ENCODE measurements at places on chromosomes 2 and 18.

DNA sequence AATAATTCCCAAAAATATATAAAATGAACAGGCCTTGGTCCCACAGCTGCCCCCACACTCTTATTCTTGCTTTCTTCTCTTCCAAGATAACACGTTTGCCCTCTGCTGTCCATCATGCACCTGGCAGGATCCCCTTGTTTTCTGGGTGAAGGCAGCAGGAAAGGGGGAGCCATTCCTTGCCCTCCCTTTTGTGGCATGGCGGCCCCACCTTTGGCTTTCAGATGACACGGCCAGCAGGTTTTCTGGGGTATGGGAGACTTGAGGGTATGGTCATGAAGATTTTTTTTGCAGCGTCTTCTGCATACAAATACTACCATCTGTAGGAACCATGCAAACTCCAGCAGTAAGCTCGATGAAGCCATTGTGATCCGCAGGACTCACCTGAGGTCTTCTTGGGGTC is 118.8 kb downstream of the MAPK4 start:
- no peak for DNase-seq

- no peak for DNase-seq
Measured at GRCh38 chr2:180048251-180048650, 41.2 kb upstream of the CWC22 start.

DNA sequence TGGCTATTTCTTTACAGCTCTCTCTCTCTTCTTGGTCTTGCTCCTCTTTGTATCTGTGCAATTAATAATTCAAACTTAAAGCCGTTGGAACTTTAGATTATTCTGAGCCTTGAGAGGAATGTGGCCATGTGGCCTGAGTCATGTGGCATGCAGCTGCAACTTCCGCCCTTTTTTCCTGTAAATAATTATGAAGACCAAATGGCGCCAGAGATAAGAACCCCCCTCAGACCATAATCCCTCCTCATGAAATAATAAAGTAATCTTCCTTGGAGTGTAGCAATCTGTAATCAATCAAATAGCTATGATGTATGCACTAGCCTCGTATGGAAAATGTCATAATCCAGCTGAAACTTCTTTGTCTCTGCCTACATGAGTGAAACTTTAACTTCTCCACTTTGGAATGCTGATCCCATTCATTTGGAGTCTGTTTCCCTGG is 13.5 kb upstream of the TWSG1 start:
- DNase-seq: no peak

DNA sequence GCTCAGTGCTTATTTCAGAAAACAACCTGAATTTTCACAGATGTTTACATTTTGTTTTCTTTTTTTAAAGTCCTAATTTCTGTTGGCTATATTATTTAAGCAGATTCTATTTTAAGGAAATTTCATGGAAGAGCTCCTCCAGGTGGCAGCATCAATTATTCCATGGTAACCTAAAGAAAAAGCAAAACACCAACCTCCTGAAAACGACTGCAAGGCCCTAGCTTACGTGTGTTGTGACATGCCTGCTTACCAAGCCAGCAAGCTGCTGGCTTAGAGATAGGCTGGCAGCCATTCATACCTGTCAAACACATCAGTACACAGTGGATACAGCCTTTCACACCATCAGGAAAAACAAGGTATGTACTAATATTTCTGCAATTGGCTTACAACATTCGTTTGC is 64.9 kb downstream of the LPIN2 start:
- DNase-seq: no peak

- no peak for DNase-seq
Measured at GRCh38 chr2:101759162-101759561, 61.7 kb downstream of the MAP4K4 start.

DNA sequence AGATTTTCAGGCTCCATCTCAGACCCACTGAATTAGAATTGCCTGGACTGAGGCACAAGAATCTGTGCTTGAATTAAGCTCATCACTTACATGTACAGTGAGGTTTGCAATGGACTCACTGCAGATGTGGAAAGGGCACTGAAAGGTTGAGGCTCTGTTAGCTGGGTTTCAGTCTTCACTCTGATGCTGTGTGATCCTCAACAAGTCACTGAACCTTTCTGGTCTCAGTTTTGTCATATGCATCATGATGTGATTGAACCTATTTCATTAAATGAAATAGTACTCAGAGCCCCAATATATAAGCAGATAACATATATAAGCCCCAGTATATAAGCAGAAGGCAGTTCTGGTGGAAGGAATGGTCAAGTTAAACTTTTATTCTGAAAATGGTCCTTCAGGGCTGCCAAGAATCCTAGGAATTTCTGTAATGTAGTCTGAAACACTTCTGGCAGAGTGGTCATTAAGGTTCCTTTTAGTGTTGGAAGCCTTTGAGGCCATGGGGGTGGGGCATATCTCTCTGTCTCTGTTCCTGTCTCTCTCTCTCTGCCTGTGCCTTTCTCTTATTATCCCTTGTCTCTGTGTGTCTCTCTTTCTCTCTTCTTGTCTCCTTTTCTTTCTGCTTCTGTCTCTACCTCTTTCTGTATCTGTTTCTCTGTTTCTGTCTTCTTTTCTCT is 110.4 kb downstream of the ADCYAP1 start:
- no peak for DNase-seq

GRCh38 chr2:9995059-9995458 is 43.6 kb downstream of the GRHL1 start:
- no peak for DNase-seq
